Lung (tissue), 17 donors: ENCODE measurements at places on chromosomes 12 and 14. TPM values are rescaled to one million over a fixed set of nuclear protein-coding genes. Genes with fewer than 3 reads are reported as not detected.

Gene KLHDC1
- total RNA-seq = 10.0 TPM

Gene TROAP
- 1.2 TPM for total RNA-seq

Gene SLC6A12
- total RNA-seq = 4.1 TPM

Gene ANKRD33
- 0.14 TPM for total RNA-seq

Gene ACVRL1
- 101 TPM for total RNA-seq

Gene CCDC196
- not detected for total RNA-seq

Gene SIVA1
- 91.8 TPM for total RNA-seq

Gene PLBD1
- total RNA-seq = 21.2 TPM

Gene SYT1
- 3.2 TPM for total RNA-seq

Gene CCDC88C
- total RNA-seq = 43.7 TPM
